Bone marrow (tissue), 2 donors: ENCODE measurements at places on chromosomes 2 and 18.

DNA sequence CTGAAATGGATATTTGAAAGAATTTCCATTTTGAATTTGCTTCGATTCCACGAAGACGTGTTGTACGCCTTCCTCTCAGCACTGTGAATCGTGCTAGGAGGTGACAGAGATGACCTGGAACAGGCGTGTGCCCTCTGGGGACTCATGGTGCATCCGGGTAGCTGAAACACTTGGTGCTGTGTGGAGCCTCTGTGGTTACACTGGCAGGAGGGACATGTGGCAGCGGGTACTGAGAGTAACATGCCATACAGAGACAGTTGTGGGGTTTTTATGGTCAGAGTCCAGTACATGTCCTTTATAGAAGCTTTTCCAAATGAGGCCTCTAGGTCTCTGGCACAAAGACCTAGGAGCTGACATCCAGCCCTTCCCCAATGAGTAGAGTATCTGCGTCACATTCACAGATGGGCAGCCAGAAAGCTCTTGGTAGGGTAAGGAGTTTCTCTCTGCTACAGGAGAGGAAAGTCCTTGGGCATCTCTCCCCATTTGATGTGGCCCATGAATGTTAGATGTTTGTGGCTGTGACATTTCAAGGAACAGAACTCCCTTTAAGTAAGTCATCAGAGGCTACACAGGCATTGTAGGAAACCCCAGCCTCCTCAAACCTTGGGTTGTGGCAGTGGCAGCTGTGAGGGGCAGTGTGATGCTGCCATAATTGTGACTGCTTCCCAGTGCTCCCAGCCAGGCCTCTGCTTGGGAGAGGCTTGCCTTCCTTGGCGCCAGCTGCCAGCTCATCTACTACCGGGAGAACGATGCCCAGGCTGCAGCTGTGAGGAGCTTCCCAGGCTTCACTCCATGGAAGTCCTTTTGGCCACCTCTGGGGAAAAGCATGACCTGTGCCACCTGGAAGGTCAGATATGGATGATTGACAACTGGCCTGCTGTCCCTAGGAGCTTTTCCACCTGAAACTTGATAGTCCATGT is 80.6 kb downstream of the ACOXL start:
- no peak for DNase-seq

DNA sequence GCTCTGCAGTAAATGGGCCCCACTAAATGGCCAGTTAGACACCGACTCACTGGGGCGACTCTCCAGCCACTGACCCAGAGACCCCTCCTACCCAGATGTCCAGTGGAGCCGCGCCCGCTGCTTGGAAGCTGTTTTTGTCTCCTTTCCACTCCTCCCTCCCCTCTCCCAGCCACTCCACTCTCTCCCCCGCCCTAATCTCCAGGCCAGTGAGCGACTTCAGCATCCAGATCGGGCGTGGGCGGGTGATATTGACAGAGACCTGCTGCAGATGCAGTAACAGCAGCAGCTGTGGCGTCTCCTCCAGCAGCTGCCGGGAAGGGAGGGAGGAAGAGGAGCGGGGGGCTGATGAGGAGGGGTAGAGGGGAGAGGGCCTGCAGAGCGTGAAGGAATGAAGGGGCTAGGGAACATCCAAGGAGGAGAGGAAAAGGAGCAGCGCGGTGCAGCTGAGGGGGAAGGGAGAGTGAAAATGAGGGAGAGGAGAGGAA is at the start of gene SCN7A:
Gene SCN7A (minus strand): TSS at position 110 of the 485 bp plus-strand sequence. CDS start 16,553 bp downstream, outside the sequence.
- no peak for DNase-seq

- DNase-seq = no peak
Observed at GRCh38 chr2:151067658-151068369, 193.8 kb downstream of the RBM43 start.

GRCh38 chr2:113876503-113877387 is 13.1 kb upstream of the ACTR3 start:
- DNase-seq = no peak
